ENCODE measurements at places on chromosomes 7 and 10.

DNA sequence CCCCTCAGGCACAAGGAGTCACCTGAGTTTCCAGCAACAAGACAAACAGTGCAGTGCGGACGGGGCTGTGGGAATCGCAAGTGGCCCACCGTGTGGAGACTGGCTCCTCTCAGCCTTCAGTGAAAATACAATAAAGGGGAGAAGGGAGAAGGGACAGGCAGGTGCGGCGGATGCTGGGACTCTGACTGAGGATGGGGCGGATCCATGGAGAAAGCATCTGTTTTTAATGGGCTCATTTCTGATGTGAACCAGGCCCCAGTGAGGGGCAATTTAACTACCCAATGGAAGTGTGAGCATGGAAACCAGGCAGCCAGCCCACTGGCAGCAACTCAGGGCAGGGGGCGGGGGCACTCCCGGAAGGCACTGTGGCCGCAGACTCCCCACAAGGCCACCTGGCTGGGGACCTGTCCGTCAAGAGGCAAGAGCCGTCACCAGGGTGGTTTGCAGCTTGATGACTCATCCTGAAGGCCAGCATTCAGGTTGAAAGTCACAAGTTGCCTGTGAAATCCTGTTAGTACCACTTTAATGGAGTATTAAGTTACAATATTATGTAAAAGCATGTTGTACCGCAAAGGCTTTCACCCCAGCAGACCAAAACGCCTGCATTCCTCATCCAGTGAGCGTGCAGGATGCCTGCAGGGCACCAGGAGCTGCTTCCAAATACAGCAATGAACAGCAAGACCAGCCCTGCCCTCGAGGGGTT is 476.4 kb downstream of the PTPRN2 start:
- DNase-seq = peak; percentile 17

DNA sequence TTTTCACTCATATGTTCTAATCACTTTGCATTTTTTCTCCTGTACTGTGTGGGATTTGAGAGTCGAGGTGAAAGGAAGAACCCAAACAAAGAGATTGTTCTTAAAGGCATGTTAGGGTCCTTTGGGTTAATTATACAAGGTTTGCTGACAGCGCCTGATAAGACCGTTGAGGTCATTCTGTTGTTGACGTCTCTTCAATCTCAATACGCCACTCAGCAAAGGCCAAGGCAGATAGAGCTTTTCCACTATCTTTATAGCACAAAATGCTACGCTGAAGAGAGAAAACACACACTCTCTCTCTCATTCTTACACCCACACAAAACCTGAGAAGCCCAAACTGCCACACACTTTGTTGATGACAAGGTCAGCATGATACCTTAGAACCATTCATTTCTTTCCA is 228.7 kb downstream of the CNTNAP2 start:
- no peak for DNase-seq

GRCh38 chr10:110226543-110226925 is 19.1 kb downstream of the MXI1 start:
- DNase-seq = peak; percentile 93

DNA sequence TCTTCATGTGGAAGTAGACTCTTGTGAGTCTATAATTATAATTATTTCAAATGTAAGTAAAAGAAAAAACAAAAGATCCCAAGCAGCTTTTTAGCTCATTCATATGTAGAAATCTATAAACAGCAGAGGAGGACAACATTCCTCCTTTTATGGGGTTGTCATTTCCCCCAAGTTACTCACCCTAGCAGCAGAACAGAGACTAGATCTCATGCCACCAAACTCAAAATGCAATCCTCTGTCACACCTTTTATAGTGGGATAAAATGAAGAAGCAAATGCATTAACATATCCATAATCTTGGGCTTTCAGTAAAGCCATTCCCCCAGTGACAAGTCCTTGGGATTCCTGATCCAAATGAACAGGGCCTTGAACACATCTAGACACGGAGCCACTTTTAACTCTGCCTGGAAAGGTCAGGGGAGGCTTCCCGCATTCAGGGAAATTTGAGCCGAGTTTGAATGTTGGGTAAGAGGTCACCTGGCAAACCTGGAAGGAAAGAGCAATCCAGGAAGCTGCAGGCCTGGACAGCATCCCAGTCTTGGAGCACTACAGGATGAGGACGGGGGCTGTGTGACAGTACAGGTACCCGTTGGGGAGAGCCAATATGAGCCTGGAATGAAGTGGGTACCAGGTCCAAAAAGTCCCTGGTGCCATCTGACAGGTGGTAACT is 76.4 kb downstream of the DOCK4 start:
- DNase-seq = no peak

- DNase-seq = no peak
Measured at GRCh38 chr10:105023211-105024111, 382.4 kb downstream of the SORCS3 start.

DNA sequence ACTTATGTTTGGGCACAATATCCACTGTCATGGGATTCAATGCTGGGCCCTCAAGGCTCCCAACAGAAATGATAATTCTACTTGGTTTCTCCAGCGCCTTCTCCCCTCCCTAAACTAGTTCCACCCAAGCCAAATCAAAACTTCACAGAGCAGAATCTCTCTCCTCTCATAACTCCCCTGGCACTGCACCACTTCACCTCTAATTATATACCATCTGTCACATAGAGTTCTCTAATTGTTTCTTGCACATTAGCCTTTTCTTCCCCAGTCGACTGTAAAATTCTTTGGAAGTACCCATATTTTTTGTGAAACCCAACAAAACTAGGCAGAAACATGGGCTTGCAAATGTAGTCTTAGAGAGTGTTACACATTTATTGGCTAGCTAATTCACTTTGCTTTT is 8.1 kb downstream of the SGMS1 start:
- DNase-seq = no peak
